CMK (cell line): ENCODE measurements at places on chromosomes 7 and 10.

GRCh38 chr7:132451161-132451560 lies 125.1 kb downstream of the PLXNA4 start:
- no peak for DNase-seq

- DNase-seq = no peak
These were observed 30.4 kb downstream of the VPS50 start for GRCh38 chr7:93262535-93262934.

DNA sequence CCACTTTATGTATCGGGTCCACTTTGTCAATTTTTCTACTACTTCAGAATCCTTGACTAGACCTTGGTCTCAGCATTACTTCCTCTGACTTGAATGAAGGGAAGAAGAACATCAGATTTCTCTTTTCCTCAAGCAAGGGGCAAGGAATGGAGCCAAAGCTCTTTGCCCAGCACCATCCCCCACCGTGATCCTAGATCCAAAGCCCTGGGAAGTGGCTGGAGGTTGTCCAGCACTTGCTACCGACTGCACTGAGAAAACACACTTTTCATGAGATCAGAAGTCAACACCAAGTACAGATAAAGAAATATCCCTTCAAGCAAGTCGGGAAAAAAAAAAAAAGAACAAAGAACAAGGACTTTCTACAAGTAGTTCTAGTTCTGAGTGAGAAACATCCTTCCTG lies 102.1 kb upstream of the DDC start:
- no peak for DNase-seq

GRCh38 chr7:139427788-139428187 lies 55.7 kb downstream of the KLRG2 start:
- no peak for DNase-seq

DNA sequence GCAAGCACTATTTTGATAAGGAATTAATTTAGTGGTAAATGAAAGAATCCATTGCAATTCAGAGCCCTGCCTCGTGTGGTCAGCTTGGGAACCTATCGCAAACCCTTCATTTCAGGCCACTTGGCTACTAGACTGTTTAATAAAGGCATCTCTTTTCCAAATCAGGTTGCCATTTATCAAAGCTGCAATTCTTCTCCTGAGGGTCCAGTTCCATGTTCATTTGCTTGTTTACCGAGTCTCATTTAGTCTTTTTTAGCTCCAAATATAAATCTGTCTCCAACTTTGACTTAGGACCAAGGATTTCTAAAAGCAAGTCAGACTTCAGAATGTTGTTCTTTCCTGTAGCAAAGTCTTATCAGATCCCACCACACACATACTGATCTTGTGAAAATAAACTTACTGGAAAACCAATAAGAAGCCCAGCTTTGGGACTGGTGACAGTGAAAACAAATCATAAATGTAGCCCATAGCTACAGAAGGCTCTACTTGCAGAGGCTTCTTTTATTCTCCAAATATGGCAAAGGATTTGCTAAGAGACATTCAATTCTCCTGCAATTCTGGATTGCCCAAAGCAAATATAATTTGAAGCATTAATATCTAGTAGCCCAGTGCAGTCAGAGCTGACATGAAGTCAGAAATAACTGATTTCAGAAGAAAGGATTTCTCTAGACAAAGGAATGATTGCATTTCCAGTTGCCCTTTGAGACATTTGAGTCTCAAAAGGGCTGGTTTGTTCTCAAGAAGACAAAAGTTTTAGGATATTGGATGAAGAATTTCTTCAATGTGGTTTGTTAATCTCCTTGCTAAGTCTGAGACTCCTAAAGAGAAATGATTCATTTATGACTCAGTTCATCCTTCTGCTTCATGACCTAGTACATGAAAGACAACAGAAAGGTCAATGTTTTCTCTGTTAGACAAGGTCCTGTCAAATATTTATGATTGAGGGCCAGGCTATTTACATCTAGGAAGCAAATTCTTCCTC lies 28.0 kb downstream of the PPP1R3C start:
- no peak for DNase-seq
